ENCODE measurements at places on chromosomes 5 and 9.

DNA sequence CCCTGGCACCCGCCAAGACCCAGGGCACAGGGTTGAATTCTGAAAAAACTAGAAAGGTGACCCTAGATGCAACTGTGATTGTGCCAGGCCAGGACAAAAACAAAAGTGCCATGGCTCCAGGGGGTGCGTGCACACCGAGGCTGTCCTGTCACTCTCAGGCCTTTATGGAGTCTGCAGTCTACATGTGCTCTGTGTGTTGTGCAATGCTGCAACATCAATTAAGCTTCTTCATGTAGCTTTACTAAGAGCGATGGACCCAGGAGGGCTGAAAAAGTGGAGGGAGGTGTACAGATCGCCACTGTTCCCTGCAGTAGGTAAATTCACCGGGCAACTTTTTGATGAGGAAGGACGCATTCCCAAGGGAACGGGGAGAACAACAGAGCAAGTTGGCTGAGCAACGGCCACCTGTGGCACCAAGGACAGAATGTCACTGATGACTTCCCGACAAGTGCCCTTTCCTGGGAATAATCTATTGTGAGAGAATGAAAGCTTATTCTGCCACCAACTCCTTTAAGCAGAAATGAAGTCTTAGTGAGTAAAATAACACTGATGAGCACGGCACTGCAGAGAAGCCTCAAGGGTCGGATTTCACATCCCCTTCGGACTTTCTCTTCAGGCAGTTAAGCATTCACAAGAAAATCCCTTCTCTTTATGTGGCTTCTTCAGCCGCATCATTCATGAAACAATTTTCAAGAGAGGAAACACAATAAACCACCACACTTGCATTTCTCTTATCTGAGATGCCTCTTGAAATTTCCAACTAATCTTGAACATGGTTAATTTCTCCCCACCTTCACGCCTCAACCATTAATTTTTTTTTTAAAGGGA is 149.6 kb downstream of the DROSHA start:
- DNase-seq: no peak

GRCh38 chr9:124771867-124772679 is 962 bp upstream of the NR6A1 start:
- no peak for DNase-seq

DNA sequence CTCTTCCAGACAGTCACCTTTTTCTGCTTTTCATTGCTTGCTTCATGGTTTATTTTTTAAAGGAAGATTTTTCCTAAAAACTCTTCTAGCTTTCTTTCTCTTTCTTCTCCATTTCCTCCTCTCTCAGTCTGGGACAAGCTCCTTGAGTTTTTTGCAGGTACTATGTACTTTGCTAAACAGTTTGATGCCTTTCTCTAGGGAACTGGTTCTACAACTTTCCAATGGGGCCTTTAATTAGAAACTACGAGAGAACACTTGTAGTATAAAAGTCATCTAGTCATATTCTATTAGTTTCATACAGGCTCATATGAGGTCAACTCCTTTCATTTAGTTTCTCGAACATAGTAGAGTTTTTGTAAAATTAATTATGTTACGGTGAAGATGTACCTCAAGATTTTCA is 189.6 kb downstream of the DOCK8 start:
- DNase-seq: no peak

DNA sequence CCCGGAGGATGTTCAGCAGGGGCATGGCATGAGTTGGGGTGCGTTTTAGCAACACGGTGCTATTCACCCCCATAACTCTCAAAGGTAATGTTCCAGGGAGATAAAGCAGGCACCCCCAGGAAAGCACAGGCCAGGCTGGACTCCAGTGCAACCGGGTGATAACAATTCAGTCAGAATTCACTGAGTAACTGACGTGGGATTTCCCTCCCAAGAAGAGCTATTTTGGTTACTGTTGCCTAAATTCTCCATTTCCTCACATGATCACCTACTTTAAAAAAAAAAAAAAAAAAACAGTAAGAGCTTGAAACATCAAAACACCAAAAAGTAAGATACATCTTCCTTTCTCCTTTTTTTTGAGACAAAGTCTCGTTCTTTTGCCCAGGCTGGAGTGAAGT is 137.6 kb upstream of the WWC1 start:
- DNase-seq: no peak

- no peak for DNase-seq
These were observed 52.5 kb downstream of the ZNF474 start for GRCh38 chr5:122181863-122182262.

- no peak for DNase-seq
These were observed 355.3 kb downstream of the PRELID2 start for GRCh38 chr5:145479857-145480256.

DNA sequence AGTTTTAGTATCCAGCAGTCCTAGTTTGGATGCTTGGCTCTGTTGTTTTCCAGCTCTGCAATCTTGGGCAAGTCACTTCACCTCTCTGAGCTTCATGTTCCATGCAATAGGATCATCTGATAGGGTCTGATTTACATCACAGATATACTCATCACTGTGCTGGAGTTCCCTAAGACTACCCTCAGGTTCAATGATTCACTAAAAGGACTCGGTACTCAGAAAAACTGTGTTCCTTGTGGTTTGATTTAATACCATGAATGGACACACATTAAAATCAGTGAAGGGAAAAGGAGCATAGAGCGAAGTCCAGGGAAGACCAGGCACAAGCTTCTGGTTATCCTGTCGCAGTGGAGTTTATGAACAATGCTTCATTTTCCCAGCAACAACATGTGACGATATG is 119.9 kb upstream of the EFNA5 start:
- DNase-seq: no peak

DNA sequence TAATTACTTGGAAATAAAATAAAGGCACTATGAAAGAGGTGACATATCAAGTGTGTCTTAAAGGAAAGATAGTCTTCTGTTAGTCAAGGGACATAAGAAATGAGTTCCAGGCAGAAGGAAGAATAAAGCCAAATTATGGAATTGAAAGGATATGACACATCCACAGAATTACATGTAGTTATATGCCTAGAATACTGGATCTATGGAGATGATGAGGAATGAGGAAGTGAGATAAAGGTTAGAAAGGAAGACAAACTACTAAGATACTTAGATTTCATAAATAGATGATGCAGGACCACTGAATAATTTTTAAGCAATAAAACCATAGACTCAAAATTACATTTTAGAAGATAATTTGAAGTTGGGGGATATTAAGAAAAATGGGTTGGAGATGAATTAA is 609.8 kb downstream of the PTPRD start:
- no peak for DNase-seq

GRCh38 chr9:138098908-138099791 is 221.6 kb downstream of the CACNA1B start:
- DNase-seq: no peak

- DNase-seq: no peak
These were observed 90.2 kb upstream of the PARP8 start for GRCh38 chr5:50576265-50576664.

- no peak for DNase-seq
These were observed 14.4 kb downstream of the ACER2 start for GRCh38 chr9:19423163-19423562.

DNA sequence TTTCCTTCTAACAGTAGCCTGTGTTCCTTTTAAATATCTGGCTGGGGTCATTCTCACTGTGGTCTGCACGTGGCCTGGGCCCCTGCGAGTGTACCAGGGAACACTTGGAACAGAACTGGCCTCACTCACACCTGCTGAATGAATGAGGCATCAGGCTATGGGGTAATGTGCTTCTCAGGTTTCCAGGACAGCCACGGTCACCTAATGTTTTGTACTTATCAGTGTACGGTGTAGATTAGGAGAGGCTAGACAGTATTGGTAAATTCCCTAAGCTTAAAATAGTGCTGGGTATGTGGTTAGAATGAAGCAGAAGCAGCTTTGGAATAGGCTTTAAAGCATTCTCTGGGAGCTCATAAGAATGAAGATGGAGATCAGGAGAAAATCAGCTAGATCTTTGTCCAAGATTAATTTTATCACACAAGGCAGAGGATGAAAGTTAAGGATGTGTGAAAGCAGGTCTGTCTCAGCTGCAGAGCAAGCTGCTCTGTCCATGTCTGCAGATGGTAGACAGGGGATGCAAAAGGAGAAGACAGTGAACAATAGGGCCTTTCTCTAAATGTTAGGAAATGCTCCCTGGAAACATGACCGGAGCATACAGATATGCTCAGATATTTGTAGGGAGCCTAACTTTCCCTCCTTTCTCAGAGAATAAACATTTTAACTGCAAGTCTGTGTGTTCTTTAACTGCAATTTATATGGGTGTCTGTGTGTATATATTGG is 267.5 kb downstream of the NR3C1 start:
- no peak for DNase-seq

Data from AG09309 (cell line).